ENCODE measurements at places on chromosomes 7 and 10. TPM values are rescaled to one million over a fixed set of nuclear protein-coding genes. Genes with fewer than 3 reads are reported as not detected.

The GALNT11 gene
- total RNA-seq: 51.3 TPM

The TECPR1 gene
- total RNA-seq: 11.9 TPM

The ASZ1 gene
- total RNA-seq: not detected

The MEIG1 gene
- total RNA-seq: not detected

The ICA1 gene
- total RNA-seq: 20.9 TPM
